ENCODE measurements at places on chromosomes 2 and 18.

GRCh38 chr2:29676886-29677453 lies 244.4 kb downstream of the ALK start:
- DNase-seq, result no peak

- no peak for DNase-seq
Measured at GRCh38 chr18:34932363-34932762, 108.8 kb upstream of the MAPRE2 start.

GRCh38 chr18:45171679-45172191 lies 443.5 kb upstream of the SLC14A2 start:
- no peak for DNase-seq

- no peak for DNase-seq
Measured at GRCh38 chr2:185790361-185790760, 51.8 kb downstream of the FSIP2 start.

GRCh38 chr2:65746931-65747675 lies 314.7 kb upstream of the SPRED2 start:
- no peak for DNase-seq

- no peak for DNase-seq
Measured at GRCh38 chr2:28640260-28640907, 111.2 kb upstream of the PPP1CB start.

DNA sequence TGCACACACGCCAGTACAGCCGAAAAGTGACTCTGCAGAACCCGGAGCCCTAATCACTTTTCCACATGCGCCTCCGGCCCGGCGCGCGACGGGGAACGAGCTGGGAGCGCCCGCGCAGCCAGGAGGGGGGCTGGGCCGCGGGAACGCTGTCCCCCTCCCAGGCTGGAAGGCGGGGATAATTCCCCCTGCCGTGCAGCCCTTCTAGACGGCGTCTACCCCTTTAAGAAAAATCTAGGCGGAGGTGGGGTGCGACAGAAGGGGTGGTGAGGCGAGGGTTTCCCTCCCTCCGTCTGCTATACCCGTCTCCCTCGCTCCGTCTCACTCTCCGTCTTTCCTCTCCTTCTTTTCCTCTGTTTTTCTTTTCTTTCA lies 2.4 kb downstream of the CYP26B1 start:
- no peak for DNase-seq

- DNase-seq, result peak; percentile 61
Measured at GRCh38 chr18:12092398-12093229, 1.0 kb upstream of the ANKRD62 start.

DNA sequence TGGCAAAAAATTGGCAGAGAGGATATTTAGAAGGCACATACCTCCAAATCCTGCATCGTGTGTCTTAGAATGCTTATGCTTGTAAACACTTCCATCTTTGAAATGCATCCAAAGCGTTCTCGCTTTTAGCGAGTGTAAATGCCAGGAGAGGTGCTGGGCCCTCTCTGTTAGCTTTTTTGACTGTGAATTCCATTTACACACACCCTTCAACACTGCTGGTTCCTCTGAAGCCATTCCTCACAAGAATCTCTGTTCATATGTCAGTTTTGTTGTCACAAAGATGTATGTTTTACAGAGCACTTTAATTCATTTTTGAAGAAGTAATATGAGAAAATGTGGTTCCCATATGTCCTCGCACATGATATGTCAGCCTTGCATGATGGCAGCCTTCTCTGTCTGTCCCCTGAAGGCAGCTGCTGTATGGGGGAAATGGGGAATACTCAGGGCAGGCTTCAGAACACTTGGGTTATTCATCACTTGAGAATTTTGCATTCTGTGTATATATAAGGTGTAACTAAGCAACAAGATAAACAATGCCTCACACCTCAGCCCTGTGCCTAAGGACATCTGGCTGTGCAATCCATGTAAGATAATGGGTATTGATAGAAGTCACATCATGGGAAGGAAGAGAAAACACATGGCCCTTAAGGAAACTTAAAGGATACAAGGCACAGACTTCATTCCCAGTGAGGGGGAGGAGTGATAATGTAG lies 52.3 kb downstream of the RAB27B start:
- DNase-seq, result no peak

DNA sequence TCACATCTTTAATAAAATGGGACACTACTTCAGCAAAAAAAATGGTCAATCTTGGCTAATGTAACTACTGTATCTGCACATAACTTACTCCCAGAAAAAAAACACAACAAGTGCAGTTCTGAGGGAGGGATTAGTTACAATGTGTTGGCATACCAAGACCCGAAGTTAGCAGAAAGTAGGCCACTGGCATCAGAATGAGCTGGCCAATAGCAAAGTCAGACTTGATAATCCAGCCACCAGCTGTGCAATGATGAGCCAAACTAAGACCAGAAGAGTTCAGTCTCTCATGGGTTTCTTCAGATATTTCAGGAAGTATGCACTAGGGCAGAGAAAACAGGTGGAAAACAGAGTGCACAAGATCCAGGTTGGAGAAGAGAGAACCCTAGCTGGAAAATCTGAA lies 65.3 kb downstream of the OLA1 start:
- DNase-seq, result no peak

DNA sequence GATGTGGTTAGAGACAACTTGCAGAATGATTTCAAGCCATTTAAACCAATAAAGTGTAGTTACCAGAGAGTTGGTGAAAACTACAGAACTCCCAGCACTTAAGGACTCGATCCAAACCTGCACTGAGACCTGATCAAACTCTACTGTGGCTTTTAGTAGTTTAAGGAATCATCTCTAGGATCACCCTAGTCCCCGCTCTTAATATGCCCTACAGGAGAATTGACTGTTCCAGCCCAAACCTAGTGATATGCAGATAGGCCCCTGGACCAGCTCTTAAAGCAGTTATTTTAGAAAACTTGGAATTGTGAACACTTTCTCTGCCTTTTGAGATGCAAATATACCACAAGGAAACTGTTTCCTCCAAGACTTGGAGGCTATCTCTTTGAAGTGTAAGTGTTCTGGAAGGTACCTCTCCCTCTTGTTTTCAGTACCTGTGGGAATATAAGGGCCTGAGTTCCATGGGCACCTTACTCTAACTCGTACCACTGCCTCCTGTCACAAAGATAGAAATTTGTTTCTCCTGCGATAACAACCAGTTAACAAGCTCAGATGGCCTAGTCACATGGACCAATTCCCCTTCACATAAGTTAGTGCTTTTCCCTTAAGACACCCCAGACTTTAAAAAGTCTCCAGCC lies 1367.2 kb upstream of the SLC39A10 start:
- no peak for DNase-seq

GRCh38 chr2:148459377-148459778 lies 185.2 kb upstream of the EPC2 start:
- DNase-seq, result no peak

DNA sequence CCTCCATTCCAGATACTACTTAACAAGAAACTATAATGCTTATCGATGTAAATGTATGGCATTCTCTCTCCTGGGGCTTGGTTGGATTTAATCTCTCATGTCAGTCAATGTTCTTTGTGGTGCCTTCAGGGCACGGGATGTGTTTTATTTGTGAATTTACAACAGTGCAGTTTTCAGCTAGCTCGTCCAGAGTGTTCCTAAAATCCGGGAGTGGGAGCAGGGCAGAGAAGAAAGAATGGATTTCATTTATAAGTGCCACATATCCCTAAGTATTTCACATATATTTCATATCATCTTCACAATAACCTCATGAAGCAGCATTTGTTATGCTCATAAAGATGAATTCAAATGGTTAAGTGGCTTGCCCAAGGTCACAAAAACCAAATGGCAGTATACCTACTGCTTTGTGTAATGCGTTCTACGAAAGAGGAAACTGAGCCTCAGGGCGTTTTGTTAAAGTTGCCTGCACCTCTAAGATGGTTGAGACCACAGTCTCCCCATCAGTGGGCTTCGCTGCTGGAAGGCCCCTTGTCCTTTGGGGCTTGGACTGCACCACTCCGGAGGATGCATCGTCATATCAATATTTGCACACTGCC lies 134.7 kb upstream of the MGAT5 start:
- no peak for DNase-seq

DNA sequence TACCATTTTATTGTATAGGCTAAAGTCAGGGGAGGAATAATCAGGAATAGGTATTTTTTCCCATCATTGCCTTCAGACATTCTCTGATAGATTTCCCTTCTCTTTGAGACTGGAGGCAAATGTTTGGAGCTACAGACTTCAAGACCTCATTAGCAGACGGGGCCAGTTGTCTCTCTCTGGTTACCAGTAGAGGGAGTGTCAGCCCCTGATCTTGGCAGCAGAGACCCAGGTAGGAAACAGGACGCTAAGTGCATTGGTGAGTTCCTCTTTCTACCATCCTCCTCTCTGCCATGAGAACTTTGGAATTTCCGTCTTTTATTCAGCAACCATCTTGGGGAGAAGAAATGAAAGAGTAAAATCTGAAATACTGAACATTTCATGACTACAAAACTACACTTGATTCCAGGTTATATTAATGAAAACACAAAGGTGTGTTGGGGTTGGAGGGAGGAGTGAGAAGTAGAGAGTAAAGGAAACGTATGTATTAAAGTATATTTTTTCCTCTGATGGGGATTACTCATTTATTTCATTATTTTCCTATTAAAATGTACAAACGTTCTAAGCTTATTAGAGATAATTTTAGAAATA lies 186.2 kb upstream of the GCFC2 start:
- DNase-seq, result no peak

DNA sequence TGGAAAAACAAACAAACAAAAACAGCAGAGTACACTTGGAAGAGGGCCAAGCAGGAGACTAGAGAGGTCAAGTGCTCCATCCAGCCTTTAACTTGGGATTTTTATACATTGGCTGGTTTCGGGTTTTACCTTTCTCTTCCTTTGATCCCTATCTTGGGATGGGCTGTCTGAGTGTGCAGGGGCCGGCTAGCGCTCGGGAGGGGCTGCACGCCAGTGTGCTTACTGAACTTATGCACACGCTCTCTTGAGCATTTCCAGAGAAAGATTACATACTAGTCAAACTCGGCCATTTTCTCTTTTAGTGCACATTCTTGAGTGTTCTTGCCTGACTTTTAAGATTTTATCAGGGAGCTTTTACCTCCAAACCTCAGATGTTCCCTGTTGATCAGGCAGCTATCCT lies 707.8 kb downstream of the DSC3 start:
- DNase-seq, result no peak

DNA sequence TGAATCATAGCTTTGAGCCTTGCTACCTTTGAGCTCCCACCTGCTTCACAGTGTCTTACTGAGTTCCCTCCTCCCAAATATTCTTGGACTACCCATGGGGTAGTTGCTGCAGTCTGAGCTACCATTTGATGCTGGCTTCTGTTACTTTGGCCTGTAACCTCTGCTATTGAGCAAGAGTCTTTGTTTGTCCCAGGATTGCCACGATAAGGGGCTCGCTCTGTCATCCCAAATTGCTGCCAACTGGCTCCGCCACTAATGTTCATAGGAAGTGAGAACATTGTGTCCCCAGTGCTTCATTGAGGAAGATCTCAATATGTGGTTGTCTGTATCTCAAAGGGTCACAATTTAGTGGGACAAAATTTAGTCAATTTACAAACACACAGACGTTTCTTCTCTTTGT lies 103.8 kb downstream of the TRIM43 start:
- no peak for DNase-seq

DNA sequence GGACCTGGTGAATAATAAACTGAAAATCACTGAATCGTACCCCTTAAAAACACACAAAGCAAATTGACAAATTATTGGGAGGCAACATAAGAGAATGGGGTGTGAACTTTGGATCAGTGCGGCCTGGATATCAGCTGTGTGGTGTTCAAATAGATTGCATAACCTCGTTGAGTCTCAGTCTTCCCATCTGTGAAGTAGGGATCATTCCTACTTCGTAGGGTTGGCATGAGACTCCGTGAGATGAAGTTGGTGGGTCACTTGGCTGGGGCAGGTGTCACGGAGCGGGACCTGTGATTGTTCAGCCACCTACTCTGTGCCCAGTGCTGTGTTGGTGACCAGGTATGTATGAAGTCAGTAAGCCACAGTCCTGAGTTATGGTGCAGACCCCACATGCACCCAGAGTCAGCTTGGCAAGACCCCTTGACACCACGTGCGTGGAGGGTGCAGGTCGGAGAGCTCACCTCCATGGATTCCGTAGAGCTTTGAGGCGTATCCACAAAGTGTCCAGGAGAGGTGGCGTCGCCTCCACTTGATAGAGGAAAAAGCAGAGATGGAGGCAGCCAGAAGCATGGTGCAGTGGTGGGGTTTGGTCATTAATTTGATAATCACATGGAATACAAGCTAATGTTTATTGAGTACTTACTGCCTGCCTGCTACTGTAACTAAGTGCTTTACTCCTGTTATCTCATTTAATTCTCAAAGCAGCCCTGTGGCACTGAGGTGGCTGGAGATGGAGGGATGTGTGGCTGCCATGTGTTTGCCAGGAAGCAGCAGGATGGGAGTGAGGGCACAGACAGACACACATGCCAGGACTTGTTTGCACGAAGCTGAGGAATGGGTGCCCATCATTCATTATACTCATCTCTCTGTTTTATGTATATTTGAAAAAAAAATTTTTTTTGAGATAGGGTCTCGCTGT lies 35.8 kb downstream of the HPCAL1 start:
- DNase-seq, result no peak

DNA sequence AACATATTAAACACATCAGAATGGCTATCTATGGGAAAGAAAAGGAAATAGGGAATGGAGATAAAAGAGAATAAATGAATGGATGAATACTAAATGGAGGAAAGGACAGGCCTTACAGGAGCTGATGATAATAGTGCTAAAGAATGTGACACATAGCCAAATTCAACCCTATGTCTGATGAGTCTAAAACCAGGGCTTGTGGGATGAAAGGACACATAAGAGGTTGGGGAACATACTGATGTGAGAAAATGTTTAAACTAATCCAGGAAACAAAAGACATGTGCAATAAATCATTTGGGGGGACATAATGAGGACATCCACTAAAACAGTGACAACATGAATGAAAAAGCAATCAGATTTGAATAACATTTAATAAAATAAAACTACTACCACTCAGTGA lies 120.0 kb downstream of the DYM start:
- DNase-seq, result no peak

DNA sequence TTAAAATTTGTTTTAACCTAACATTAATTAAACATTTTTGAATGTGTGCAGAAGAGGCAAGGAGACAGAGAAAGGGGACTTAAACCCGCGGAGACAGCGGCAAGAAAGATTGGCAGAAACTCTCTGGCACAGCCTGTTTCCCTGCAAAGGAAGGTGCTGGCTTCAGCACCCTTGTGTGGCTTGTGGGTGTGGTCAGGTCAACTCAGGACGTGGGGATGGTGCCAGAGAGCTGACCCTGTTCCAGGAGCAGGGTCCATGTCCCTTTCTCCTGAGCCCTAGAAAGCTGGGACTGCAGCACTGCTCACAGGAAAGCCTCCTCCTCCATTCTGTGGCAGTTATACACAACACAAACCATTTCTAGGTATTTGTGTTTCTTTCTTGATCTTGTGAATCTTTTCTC lies 176.2 kb upstream of the ST6GAL2 start:
- DNase-seq, result peak; percentile 67

DNA sequence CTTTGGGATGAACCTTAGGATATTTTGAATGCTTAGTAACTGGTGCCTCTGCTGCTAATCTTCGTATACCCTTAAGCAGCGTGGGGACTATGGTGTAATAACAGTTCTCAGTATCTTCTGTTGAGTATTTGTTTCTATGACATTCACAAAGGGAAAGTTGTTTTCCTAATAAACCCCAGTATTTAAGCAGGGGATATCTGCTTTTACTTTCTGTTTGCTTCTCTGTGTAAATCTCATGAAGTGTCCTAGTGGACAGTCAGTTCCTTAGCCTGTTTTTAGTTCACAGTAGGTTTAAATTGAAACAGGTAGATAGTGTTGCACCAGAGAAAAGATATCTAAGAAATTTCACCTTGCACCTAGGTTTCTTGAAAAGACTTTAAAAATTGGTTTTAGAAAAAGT lies 14.9 kb downstream of the KIAA1328 start:
- DNase-seq, result no peak

All from mucosa of descending colon (tissue), 3 donors.